ENCODE measurements at places on chromosomes 12 and 14.

- no peak for DNase-seq
These were observed 15.8 kb upstream of the OAS2 start for GRCh38 chr12:112962561-112962960.

GRCh38 chr12:11600199-11600598, 49.3 kb upstream of the ETV6 start:
- DNase-seq, result no peak

GRCh38 chr12:25146686-25147085, 48.3 kb downstream of the DNAI7 start:
- no peak for DNase-seq

GRCh38 chr12:15855646-15856045, 26.5 kb upstream of the STRAP start:
- no peak for DNase-seq

DNA sequence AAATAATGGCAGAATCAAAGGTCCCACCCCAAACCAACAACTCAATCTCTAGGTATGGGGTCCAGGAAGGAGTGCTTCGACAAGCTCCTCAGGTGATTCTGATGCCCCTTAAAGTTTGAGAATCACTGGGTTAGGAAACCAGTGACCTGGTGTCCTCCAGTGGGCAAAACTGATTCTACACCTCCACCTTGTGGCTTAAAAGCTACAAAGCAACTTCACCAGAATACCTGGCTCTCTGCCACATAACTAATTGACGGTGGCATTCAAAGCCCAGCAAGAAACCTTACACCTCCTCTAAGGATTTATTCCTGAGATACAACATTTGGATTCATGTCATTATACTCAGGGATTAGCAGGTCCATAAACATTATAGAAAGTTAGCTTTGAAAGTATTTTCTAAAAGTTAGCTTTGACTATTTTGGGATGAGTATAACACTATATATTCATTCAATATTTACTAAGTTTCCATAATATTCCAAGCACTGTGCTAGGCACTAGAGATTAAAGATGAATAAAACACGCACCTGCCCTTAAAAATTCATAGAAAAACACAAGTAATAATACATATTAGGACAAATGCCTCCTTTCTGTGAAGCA, 45.4 kb downstream of the DCAF5 start:
- peak; percentile 29 for DNase-seq

GRCh38 chr14:68843471-68844209, 50.8 kb upstream of the ZFP36L1 start:
- peak; percentile 71 for DNase-seq

- DNase-seq, result no peak
These were observed 441.6 kb downstream of the CCDC91 start for GRCh38 chr12:28631831-28632230.

DNA sequence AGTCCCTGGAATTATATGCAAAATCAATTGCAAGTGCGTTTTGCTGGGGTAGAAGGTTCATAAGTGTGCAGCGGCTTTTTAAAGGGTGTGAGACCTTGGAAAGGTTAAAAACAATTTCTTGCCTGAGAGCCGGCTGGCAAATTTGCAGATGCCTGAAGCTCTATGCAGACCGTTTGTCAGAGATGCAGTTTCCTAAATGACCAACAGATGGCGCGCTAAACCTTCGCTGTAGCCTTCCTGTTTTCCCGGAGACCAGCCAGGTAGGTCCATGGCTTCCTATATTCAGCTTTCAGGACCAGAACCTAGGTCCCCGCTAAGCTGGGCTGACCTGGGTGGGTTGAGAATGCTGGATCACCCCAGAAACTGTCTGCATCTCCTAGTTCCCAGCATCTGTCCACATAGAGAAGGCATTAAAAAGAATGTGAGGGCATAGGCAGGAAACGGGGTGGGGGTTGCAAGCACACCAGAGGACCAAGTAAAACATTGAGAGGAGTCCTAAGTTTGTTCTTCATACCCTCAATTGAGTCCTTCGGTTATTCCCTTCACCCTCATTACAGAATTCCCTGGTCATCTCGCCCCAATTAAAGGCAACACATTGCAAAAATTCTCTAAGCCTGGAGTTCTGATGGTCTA, 5.7 kb upstream of the NOS1 start:
- peak; percentile 13 for DNase-seq

DNA sequence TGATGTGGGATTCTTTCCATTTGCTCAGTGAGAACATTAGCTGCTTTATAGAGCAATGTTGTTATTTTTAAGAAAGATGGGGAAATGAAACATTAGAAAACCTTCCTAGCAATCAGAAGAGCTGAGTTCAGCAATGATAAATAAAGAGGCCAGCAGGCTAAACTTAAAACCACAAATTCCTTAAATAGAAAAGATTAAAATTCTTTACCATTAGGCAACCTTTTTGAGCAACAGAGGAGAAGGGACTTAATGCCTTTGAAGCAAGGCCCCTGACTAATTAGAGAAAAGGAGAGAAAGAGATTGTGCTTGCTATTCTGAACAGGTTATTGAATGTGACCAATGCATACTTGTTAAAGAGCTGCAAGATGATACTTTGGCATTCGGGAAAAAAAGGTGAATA, 160.8 kb upstream of the LMO3 start:
- DNase-seq, result no peak

GRCh38 chr14:58782011-58782410, 144.2 kb downstream of the DACT1 start:
- no peak for DNase-seq

GRCh38 chr14:50740856-50741255, 72.8 kb upstream of the SAV1 start:
- DNase-seq, result no peak

GRCh38 chr12:42564556-42564955, 25.0 kb downstream of the PRICKLE1 start:
- no peak for DNase-seq

GRCh38 chr14:88931321-88932110, 107.1 kb downstream of the TTC8 start:
- no peak for DNase-seq

- DNase-seq, result no peak
These were observed 135.3 kb upstream of the SOX5 start for GRCh38 chr12:24084800-24085199.

DNA sequence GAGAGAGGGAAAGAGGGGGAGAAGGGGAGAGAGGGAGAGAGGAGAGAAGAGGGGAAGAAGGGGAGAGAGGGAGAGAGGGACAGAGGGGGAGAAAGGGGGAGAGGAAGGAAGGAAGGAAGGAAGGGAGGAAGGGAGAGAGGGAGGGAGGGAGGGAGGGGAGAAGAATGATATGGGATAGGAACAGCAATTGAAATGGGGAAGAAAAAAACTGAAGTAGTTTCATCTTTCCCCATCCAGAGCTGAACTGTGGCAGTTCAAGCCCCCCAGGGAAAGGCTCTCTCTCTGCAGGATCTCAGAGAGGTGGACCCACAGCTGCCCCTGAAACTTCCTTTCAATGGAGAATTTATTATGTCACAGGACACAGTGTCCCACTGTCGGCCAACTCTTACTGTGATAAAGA, 136.9 kb downstream of the DPF3 start:
- DNase-seq, result no peak

GRCh38 chr12:89084751-89085150, 267.6 kb downstream of the DUSP6 start:
- DNase-seq, result no peak

DNA sequence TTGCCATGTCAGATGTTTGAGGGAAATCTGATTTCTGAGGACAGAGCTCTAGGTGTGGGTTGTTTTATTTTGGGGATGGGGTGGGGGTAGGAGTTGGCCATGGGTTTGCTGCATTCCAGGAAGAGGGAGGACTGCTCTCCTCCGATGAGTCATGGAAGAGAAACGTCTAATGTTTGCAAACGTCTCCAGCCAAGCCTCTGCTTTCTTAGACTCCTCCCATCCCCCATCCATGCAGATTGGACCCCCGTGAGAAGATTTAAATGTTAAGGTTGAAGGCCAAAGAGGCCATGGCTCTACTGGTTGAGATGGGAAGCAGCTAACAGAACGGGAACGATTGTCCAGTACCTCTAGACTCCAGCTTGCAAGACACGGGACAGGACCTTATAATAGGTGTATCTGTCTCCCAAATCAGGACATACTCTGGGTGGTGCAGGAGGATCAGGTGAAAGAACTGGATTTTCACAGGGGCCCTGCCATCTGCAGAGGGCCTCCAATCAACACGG, 11.4 kb upstream of the ATP2A2 start:
- no peak for DNase-seq

DNA sequence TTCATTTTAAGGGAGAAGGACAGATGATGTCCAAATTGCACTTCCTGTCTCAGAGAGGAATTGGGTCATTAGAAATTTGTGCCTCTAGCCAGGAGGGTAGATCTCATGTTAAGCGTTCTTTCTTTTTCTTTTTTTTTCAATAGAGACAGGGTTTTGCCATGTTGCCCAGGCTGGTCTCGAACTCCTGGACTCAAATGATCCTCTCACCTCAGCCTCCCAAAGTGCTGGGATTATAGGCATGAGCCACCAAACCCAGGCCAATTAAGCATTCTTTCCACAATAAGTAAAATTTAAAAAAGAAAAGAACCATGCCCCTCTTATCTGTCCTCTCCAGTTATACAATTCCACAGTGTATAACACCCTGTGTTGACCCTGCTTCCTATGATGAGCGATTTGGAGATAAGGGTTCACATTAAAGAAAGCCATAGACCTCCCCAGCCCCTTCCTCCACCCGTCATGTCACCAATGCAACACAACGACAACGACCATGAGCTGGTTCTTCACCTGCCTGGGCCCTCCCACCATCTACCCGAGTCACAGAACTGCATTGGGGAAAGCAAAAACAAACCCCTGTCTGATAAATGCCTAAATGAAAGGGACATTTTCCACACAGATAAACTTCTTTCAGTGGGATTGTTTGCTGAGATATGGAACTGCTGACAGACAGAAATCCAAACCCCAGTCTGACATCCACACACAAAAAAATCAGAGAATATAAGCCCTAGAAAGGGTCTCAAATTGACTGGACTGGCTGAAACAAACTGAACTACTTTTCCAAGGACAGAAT, 37.3 kb downstream of the SSH1 start:
- no peak for DNase-seq

- DNase-seq, result no peak
These were observed 191.6 kb downstream of the DUSP6 start for GRCh38 chr12:89160716-89161123.

DNA sequence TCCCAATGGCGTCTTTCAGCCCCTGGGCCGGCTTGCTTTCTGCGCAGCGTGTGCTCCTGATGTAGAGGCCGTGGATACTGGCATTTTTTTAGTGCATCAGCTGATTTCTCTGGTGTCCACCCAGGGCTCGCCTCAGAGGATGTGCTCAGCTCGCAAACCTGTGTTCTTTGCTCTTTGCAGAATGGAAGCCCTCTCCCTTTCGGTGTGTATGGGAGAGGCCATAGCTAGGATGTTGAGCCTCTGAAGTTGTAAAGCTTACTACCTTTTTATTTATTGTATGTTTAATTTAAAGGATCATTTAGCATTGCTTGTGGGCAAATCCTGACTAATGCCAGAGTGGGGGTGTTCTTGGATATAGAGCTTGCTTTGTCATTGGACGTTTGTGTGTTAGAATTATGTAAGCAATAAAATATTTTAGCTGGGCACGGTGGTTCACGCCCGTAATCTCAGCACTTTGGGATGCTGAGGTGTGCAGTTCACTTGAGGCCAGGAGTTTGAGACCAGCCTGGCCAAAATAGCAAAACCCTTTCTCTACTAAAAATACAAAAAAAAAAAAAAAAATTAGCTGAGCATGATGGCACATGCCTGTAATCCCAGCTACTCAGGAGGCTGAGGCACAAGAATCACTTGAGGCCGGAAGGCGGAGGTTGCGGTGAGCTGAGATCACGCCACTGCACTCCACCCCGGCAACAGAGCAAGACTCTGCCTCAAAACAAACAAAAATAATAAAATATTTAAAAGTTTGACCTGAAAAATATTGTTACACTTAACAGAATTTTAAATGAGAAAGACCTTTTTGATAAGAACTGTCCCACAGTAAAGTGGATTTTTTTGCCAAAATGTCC, 52.6 kb upstream of the MMP17 start:
- no peak for DNase-seq

GRCh38 chr12:49358483-49359141, 8.7 kb upstream of the SPATS2 start:
- DNase-seq, result peak; percentile 58

DNA sequence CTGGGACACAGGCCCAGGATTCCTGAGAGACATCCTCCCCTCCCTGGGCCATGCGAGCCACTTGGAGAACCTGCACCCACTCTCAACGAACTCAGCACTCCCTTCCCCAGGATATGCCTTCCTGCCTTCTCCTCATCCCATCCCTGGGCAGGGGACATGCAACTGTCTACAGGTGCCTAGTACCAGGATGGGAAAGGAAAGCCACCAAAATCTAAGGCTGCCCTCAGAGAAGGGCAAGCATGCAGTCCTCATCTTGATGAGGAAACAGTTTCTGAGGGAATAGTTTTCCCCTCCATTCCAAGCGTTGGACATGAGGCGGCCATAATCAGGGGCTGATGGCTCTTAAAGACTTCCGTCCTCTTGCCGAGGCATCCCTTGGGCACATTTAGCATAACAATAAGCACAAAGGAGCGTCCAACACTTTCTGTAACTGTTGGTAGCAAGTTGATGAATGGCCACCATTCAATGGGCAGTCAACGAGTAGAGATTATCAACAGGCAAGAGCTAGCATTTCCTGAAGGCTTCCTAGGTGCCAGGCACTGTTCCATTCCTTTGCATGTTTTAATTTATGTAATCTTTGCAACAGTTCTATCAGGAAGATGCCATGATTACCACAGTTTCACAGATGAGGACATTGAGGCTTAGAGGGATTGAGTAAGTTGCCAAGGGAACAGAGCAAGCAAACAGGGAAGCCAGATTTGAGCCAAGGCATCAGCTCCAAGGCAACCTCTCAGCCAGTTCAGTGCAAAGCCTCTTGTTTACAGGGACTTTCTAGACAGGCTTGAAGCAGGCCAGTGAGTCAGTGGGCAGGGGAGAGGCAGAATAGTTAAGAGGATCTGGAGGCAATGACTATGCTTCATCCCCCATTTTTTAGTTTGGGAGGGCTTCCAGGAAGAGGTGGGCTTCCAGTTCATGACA, 105.1 kb downstream of the SINHCAF start:
- DNase-seq, result no peak

GRCh38 chr12:106663385-106663784, 80.6 kb downstream of the RFX4 start:
- no peak for DNase-seq

GRCh38 chr14:96649327-96649601, 147.1 kb downstream of the PAPOLA start:
- no peak for DNase-seq

DNA sequence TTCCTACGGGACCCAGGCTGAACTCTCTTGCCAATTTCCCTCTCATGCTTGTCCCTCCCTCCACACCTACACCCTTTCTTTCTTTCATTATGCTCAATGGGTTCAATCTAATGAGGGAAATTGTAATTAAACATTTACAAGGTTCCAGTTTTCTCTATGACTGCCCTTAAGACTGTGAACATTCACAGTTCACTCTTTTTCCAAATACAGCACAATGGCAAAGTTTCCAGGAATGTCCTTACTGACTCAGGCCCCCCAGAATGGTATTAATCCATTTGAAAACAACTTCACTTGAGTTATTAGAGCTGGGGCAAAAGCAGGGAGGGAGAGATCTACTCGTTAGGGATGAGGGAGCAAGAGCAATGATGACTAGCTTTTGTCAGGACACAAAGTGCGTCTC, 892.1 kb downstream of the NRXN3 start:
- no peak for DNase-seq

Measured in CD4-positive, alpha-beta T cell treated with Interleukin-6 at 100 ng/mL for 8 hours (primary cell).